CD8-positive, alpha-beta memory T cell (primary cell): ENCODE measurements at places on chromosomes 13 and 19. TPM values are rescaled to one million over a fixed set of nuclear protein-coding genes. Genes with fewer than 3 reads are reported as not detected.

Gene ZNF579
- 6.6 TPM for total RNA-seq

Gene MIR17HG
- total RNA-seq, result 21.0 TPM

Gene CNMD
- not detected for total RNA-seq

Gene CD22
- 0.09 TPM for total RNA-seq

Gene CCNA1
- total RNA-seq, result not detected

Gene NANOS2
- not detected for total RNA-seq

DNA sequence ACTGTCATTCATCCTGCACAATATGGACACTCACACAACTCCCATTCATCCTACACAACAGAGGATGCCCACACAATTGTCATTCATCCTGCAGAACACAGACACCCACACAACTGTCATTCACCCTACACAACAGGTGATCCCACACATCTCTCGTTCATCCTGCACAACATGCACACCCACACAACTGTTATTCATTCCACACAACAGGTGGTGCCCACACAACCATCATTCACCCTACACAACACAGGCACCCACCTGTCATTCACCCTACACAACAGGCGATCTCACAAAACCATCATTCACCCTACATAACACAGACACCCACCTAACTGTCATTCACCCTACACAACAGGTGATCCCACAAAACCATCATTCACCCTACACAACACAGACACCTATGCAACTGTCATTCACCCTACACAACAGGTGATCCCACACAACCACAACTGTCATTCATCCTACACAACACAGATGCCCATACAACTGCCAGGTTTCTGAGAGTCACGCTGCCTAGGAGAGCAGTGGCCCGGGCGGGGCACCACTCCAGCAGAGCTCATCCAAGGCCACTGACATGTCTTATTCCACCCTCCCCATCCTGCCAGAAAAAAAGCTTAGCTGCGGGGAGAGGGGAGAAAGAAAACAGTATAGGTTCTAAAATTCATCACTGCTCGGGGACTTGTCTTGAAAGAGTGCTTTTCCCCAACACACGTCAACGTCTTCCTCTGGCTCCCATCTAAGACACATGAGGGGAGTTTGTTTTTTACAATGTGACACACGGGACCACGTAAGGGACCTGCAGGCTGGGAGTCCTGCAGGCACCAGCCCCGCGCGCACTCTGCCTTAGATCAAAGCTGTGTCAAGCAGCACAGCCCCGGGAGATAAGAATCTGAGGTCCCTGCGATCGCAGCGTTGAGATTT lies 44.0 kb downstream of the KLF2 start:
- peak; percentile 87 for DNase-seq

- DNase-seq, result no peak
Measured at GRCh38 chr19:30066781-30067759, 125.0 kb downstream of the URI1 start.

DNA sequence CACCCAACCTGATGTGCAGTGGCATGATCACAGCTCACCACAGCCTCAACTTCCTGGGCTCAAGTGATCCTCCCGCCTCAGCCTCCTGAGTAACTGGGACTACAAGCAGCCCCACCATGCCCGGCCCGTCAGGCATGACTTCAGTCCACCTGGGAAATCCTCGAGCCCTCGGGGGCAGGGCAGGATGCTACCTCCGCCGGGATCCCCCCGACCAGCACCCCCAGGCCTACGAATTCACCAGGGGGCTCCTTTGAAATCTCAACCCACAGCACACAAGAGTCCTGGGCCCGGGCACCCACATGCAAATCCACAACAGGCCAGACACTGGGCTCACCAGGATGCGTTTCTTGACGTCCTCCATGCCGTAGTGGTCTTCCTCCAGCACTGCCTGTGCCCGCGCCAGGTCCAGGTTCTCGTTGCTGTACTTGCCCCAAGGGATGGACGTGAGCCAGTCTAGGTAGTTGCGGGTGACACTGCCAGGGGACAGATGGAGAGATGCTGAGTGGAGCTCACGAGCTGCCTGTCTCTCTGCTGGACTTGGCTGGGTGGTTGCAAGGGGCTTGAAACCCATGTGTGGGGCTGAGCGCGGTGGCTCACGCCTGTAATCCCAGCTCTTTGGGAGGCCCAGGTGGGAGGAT lies 10.5 kb downstream of the RPL36 start:
- no peak for DNase-seq

DNA sequence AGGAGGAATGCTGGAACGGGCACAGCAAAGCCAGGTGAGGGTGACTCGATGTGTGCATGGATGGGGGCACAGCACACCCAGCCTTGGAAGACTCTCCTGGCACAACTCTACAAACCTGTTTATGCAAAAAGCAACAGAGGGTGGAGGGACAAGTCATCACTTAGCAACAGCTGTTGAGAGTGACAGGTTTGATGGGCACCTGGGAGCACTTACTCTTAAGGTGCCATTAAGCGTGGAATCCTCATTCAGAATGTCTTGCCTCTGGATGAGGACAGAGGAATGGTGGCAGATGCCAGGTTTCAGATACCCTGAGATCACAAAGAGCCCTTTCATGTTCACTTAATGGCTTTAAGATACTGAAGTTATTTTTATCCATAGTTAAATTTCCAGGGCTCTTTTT lies 97.0 kb downstream of the DCT start:
- DNase-seq, result no peak

- no peak for DNase-seq
Measured at GRCh38 chr13:88707646-88708045, 1036.5 kb downstream of the SLITRK5 start.

- no peak for DNase-seq
Measured at GRCh38 chr19:12093777-12094176, 29.2 kb downstream of the ZNF844 start.

DNA sequence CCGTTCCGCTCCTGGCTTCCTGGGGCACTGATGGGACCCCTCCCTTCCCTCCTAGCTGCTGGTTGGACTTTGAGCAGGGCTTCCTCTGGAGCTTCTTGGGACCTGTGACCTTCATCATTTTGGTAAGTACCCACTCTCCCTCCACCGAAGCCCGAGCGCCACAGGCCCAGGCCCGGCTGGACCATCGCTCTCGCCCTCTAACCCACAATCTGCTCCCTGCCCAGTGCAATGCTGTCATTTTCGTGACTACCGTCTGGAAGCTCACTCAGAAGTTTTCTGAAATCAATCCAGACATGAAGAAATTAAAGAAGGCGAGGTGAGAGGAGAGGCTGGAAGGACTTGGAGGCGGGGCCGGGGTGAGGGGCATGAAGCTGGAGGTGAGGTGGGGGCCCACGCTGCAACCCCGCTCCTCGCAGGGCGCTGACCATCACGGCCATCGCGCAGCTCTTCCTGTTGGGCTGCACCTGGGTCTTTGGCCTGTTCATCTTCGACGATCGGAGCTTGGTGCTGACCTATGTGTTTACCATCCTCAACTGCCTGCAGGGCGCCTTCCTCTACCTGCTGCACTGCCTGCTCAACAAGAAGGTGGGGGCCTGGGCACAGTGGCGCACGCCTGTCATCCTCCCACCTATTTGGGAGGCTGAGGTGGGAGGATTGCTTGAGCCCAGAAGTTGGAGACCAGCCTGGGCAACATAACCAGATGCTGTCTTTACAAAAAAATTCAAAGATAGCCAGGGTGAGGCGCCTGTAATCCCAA lies 12.3 kb downstream of the DDX39A start:
- DNase-seq, result no peak

GRCh38 chr19:56838024-56838908 lies 2.3 kb downstream of the PEG3 start:
- DNase-seq, result no peak

GRCh38 chr13:101415358-101416174 lies 742 bp downstream of the NALCN start:
- no peak for DNase-seq
